ENCODE measurements at places on chromosomes 16 and 17.

DNA sequence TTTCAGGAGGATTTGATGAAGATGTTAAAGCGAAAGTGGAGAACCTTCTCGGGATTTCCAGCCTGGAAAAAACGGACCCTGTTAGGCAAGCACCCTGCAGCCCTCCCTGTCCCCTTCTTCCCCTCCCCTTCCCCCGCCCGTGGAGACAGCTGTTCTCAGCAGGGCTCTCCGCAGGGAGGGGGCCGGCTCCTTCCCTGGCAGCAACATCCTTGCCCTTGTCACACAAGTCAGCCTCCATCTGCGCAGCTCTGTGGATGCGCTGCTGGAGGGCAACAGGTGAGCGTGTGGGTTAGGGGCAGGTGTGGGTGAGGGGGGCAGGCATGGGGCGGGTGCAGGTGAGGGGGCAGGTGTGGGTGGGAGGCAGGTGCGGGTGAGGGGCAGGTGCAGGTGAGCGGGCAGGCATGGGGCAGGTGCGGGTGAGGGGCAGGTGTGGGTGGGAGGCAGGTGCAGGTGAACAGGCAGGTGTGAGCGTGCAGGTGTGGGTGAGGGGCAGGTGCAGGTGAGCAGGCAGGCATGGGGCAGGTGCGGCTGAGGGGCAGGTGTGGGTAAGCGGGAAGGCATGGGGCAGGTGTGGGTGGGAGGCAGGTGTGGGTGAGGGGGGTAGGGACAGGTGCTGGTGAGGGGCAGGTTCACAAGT, 9.4 kb downstream of the CYBC1 start:
- H3K4me3 ChIP-seq: peak overlapping the region; percentile 19
- peaks cover 12% of the 10 kb centered on the region for H3K4me1 ChIP-seq
- H3K36me3 ChIP-seq: peaks cover 33% of the 10 kb centered on the region
- no peaks in the 10 kb centered on the region for H3K27me3 ChIP-seq

GRCh38 chr16:11328172-11329070, 16.8 kb upstream of the RMI2 start:
- peaks cover 24% of the 10 kb centered on the region for H3K4me1 ChIP-seq
- H3K4me3 ChIP-seq: no peak overlapping the region
- no peaks in the 10 kb centered on the region for H3K27me3 ChIP-seq
- H3K27ac ChIP-seq: peak overlapping the region; percentile 14
- H3K36me3 ChIP-seq: no peaks in the 10 kb centered on the region

DNA sequence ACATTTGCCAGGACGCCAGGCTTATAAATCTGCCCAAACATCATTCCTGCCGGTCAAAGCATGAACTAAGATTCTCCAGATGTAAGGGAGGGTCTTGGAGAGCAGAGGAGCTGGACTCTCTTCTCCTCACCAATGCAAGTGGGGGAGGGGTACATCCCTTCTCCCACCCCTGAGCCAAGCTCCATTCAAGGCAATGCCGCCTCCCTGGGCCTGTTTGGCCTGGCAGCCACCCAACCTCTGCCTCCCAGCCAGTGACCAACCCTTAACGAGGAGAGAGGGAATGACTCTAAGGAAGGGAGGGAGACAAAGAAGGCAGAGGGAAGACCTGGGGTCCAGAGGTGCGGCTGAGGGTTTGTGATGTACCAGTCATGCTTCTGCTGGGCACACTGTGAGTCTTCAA, 13.8 kb downstream of the C17orf50 start:
- peaks cover 43% of the 10 kb centered on the region for H3K4me1 ChIP-seq
- DNase-seq: peak; percentile 80
- peak overlapping the region; percentile 70 for H3K27ac ChIP-seq

DNA sequence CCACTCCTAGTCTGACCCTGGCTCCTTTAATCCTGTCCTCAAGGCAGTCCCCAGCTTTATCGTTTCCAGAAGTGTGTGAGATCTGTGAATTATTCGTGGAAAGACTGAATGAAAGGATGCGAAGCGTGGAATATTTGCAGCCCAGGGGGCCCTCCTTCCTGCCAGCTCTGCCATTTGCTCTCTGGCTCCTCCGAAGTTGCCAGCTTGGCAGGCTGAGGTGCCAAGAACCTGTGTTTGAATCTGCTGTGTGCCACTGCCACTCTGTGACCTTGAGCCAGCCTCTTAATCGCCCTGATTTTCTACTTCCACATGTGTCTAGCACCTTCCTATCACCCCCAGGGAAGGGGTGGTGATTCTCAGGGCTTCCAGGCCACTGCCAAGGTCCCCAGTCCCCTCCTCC, 10.8 kb downstream of the TBKBP1 start:
- H3K4me1 ChIP-seq: peaks cover 23% of the 10 kb centered on the region
- peak; percentile 30 for DNase-seq
- no peak overlapping the region for H3K27ac ChIP-seq
- no peak overlapping the region for H3K4me3 ChIP-seq
- H3K36me3 ChIP-seq: no peaks in the 10 kb centered on the region
- H3K27me3 ChIP-seq: no peaks in the 10 kb centered on the region

GRCh38 chr17:73750975-73751374, 106.7 kb upstream of the SDK2 start:
- H3K4me1 ChIP-seq: no peaks in the 10 kb centered on the region
- H3K27ac ChIP-seq: no peak overlapping the region
- H3K36me3 ChIP-seq: no peaks in the 10 kb centered on the region

DNA sequence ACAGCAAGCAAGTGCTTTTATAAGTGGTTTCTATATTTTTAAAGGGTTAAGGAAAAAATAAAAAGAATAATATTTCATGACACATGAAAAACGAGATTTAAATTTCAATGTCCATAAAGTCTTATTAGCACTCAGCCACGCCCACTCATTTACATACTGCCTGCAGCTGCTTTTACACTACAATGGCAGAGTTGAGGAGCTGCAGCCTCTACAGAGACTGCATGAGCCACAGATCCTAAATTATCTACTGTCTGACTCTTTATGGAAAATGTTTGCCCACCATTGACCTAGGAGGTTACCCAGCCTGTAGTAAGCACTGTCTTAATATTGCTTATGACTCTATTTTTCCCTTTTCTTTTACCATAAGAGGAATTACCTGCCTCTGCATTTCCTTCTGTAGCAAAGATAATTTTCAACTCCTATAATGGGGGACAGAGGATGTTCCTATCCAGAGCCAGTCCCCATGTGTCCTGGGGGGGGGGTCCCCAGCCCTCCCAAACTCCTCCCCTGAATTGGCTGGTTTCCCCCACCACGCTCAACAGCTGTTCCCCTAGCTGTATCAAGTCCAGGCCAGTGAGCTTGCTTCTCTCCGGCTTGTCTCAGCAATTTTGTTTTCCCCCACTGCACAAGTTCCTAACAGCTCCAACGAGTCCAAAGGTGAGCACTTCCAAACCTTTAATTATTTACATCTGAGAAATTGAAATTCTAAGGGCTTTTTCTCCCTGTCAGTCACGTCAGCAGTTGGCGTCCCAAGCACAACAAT, 139.4 kb upstream of the ERCC4 start:
- no peak overlapping the region for H3K4me3 ChIP-seq
- H3K4me1 ChIP-seq: no peaks in the 10 kb centered on the region
- no peaks in the 10 kb centered on the region for H3K27me3 ChIP-seq
- H3K27ac ChIP-seq: no peak overlapping the region
- no peak for DNase-seq
- H3K36me3 ChIP-seq: no peaks in the 10 kb centered on the region

GRCh38 chr16:73418691-73419090, 370.8 kb upstream of the ZFHX3 start:
- no peaks in the 10 kb centered on the region for H3K27me3 ChIP-seq
- DNase-seq: no peak
- H3K36me3 ChIP-seq: no peaks in the 10 kb centered on the region
- no peak overlapping the region for H3K27ac ChIP-seq
- no peaks in the 10 kb centered on the region for H3K4me1 ChIP-seq
